ENCODE measurements at places on chromosomes 7 and 10.

- DNase-seq: no peak
Measured at GRCh38 chr7:2812114-2812487, 32.0 kb downstream of the GNA12 start.

GRCh38 chr7:134014935-134015334 lies 112.2 kb upstream of the LRGUK start:
- DNase-seq: no peak

- no peak for DNase-seq
Measured at GRCh38 chr7:68088879-68089278, 1092.2 kb downstream of the TYW1 start.

GRCh38 chr7:153564391-153564790 lies 487.8 kb upstream of the DPP6 start:
- DNase-seq: no peak

DNA sequence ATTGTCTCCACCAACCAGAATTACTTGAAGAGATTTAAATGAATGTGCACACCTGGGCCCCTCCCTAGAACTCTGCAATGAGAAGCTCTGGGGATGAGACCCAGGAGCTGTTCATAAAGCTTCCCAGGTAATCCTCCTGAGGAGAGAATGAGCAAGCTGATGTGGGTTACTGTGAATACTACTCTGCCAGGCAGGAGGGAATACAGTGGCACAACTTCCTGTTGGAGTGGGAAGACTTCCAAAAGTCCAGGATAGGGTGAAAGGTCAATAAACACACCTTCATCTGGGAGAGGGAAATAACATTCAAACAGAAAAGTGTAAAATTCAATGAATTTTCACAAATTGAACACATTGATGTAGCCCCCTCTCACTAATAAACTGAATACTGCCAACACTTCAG lies 351.4 kb downstream of the ABCA13 start:
- DNase-seq: no peak

- no peak for DNase-seq
Measured at GRCh38 chr7:68984306-68984705, 614.0 kb upstream of the AUTS2 start.

DNA sequence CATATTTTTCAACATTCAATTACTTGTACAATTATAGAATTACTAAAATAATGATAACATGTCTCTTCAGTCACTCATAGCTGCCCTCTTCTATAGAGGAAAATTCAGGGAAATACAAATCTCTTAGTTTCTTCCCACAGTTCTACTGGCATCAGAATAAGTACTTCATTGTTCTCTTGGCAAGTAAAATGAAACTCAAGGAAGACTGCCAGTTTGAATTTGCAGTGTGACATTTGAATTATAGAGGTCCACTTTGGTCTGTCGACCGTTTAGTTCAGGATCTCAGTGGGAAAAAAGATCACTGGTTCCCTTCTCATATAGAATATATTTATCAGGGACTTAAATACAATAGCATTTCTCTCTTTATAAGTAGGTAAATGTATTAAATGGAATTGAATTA lies 114.5 kb downstream of the PON1 start:
- no peak for DNase-seq

DNA sequence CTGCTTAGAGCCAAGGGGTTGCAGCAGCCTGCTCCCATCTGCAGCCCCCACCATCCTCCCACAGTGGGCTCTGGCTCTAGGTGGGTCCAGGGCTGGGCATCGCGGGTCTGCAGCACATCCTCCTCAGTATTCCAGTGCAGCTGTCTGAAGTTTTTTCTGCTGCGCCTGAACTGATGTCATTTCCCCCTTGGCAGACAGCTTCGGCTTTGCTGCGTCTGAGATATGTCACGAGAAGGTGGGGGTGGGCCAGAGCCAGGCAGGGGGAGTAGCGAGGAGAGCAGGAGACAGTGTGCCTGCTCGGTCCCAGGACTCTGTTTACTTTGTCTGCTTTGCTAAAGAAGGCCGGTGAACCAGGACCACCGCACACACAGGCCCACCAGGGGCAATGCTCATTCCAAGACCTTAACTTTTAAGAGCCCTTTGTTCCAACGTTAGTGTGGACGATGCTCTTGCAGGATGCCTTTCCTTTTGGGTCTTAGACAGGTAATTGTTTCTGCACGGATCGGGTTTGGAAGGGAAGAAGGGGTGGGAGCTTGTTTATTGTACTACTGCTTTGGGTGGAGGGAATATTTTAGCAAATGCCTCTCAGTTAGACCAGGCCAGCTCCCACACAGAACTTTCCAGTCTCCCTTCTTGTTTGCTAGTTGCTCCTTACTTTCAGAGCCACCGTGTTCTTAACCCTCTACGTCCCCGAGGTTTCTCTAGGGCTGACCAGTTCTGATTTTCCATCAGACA lies 32.4 kb downstream of the WBP1L start:
- peak; percentile 10 for DNase-seq

DNA sequence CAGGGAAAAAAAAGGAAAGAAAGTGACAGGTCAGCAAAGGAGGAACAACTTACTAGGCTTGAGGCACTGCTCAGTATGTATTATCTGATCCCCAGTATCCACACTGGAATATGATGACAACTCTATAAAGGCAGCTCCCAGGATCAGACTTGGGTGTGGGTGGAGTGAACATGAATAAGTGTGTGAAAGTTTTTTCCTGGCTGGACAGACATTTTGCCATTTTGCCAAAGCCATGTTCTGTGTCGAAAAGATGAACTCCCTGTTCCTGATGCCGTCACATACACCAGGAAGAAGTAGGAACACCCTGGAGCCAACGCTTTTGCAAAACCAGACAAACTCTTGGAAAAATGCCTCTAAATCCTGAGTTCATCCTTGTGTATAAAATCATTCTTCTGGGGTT lies 143.2 kb upstream of the MEOX2 start:
- no peak for DNase-seq

- DNase-seq: no peak
Measured at GRCh38 chr7:108592646-108593201, 23.1 kb downstream of the DNAJB9 start.

DNA sequence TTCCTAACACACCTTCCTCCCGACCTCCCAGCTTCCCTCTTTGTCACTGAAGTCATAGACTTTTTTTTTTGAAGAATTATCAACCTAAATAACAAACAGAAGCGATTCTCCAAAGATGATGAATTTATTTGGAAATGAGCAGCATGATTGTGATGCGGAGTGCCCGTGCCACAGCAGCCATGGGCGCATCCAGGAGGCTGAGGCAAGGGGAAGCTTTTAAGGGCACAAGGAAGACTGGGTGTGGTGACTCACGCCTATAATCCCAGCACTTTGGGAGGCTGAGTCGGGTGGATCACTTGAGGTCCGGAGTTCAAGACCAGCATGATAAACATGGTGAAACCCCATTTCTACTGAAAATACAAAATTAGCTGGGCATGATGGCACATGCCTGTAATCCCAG lies 16.2 kb upstream of the GIMAP8 start:
- DNase-seq: no peak

GRCh38 chr10:112886463-112886862 lies 63.6 kb upstream of the TCF7L2 start:
- no peak for DNase-seq

- no peak for DNase-seq
Measured at GRCh38 chr7:73909051-73909941, 48.3 kb downstream of the TMEM270 start.

- no peak for DNase-seq
Measured at GRCh38 chr10:95300022-95300539, 9.3 kb upstream of the PDLIM1 start.

DNA sequence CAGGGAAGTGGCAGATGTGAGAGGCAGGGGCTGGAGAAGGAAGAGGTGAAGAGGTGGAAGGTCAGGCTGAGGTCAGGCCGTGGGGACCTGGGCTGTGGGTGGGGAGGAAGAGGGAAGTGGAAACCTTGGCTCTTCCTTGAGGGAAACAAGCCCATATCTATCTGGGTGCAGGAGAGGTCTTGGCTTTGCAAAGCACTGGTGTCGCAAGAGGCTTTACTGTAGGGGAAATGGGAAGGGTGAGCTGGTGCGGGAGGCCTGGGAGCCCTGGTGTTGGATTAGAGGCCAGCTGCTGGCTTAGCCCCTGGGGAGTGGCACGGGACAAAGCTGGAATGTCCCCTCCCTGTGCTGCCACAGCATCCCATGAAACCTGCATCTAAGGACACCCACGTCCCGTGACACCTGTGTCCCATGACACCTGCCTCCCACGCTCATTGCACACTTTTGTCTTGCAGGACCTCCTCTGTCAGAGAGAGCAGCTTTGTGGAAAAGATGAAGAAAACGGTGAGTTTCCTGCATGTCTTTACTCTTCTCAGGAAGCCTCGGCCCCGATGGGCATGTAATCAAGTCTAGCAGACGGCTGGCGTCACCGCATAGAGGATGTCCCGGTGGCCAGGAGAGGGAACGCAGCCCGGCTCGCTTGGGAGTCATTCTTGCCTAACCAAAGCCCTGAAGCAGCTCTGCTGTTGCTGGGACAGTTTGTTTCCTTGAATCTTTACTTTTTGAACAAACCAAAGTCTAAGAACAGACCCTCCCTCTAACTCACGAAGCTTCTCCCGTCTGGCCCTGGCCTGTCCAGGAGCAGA lies 22.2 kb downstream of the TMEM120A start:
- no peak for DNase-seq

GRCh38 chr10:81109200-81109752 lies 571.6 kb downstream of the SH2D4B start:
- no peak for DNase-seq

- DNase-seq: no peak
Measured at GRCh38 chr10:3761021-3761686, 23.9 kb downstream of the KLF6 start.

- DNase-seq: no peak
Measured at GRCh38 chr10:101803511-101803910, 14.7 kb downstream of the OGA start.

DNA sequence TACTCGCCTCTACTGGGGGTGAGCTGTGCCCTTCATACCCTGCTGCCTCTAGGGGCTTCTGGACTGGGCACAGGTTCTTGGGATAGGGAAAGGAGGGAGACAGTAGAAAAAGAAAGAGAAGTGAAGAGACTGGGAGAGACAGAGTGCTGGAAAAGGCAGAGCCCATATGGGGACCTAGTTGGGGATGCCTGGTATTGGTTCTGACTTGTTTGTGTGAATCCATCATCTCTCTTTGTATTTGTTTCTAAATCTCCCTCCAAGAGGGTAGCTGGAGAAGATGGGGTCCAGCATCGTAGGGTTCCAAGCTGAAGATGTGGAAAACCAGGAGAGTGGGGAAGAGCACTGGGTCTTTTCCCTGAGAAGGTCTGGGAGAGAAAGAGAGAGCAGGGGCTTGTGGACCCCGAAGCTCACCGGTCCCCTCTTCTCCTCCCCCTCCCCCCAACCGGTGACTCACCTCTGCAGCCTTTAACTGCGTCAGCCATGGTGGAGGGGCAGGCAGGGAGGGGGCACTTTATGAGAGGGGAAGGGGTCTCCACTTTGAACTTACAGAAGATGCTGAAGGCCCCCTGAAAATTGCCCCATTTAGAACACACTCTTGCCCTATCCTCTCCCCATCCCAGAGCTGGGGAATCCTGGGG lies 3.2 kb upstream of the VGF start:
- peak; percentile 37 for DNase-seq

DNA sequence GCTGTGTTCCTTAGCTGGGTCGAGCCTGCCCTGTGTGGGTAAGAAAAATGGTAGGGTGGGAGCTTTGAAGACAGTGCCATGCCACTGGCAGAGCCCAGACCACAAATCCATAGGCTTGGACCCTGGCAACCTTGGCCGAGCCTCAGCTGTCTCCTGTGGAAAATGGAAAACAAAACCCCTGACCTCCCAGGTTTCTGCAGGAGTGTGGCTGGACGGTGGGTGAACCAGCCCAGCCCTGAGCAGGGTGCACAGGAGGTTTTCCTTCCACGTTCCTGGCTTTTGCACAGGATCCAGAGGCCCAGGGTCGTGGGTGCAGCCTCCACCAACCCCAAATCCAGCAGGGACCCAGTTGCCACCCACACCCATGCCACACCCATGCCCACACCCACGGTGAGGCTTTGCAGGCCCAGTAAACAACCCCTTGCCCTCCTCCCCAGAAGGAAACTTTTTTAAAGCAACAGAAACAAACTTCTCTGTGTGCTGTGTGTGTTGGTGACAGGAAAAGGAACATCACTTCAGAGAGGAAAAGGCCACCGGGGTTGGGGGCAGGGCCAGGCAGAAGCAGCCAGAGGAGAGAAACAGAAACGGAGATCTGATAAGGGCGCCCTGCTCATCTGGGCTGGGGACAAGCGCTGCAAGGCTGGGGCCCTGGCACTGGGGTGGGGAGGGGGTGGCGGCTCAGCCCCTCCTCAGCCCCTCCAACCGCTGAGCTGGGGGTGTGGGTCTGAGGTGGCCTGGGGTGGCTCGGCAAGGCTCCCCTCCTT lies 20.7 kb upstream of the ZMIZ1 start:
- peak; percentile 49 for DNase-seq

DNA sequence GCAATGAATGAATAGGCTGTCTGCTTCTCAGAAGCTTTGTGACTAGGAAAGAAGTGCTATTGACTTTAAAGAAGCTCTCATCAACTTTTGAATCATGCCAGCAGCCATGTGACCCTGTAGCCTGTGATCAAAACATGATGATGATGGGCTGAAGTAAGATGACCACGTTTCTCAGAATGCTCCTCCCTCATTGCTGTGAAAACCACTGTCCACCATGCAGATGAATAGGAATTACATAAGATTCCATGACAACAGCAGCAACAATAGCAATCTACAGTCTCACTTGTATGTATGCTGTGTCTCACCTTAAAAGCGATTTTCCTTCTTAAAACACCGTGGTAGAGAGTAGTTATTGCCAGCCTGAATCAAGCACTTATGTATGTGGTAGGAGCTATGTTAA lies 228.4 kb downstream of the TRIL start:
- no peak for DNase-seq

DNA sequence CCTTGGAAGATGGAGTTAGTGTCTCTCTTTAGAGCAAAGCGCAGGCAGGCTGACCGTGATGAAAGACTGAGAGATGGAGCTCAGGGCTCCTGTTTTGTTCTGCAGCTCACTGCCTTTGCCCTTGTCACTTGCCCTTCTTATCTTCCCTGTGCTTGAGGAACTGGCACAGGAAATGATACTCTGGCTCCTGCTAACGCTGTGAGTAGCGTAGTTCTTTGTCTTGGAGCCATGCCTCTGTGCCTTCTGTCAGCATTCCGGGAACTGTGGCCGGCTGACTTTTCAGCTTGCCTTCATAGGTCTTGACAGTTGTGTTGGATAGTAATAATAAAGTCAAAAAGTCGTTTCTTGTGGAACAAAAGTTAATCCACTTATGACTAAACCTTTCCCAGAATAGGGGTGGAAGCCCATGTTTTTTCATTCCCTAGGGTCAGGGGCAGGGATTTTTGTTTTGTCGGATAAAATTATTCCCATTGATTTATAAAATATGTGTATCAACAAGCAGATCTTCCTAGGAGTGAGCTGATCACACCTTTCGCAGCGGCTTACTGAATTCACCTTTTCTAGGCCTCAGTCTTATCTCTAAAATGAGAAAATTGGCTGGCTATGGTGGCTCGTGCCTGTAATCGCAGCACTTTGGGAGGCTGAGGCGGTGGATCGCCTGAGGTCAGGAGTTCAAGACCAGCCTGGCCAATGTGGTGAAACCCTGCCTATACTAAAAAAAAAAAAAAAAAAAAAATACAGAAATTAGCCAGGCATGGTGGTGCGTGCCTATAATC lies 16.6 kb upstream of the TMEM236 start:
- DNase-seq: no peak

- no peak for DNase-seq
Measured at GRCh38 chr7:121604627-121605316, 208.7 kb upstream of the FAM3C start.

- no peak for DNase-seq
Measured at GRCh38 chr10:110764793-110765512, 106.8 kb upstream of the PDCD4 start.

- no peak for DNase-seq
Measured at GRCh38 chr10:116712519-116712918, 29.8 kb downstream of the HSPA12A start.

GRCh38 chr10:49359349-49360270 lies 36.3 kb downstream of the DRGX start:
- DNase-seq: no peak
